ENCODE measurements at places on chromosomes 2 and 18.
A peak's percentile ranks its signal among the peaks of the same experiment; 100 is the strongest.

DNA sequence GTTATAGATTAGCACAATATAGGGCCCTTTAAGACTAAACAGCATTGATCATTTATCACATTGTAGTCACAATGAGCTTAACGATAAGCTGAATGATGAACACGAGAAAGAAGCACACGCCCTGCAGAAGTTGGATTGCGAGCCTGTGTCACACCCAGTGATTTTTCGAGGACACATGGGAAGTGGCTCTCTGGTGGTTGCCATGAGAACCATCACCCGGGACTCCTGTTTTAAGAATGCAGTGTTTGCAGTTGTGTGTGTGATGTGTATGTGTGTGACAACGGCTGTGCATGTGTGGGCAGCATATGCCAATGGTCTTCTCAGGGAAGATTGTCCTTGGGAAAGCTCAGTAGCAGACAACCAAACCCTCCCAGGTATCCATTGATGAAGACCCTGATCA is 69.2 kb downstream of the PDCL3 start:
- no peak for DNase-seq

GRCh38 chr2:124027182-124027581 is 2.1 kb downstream of the CNTNAP5 start:
- DNase-seq, result no peak

DNA sequence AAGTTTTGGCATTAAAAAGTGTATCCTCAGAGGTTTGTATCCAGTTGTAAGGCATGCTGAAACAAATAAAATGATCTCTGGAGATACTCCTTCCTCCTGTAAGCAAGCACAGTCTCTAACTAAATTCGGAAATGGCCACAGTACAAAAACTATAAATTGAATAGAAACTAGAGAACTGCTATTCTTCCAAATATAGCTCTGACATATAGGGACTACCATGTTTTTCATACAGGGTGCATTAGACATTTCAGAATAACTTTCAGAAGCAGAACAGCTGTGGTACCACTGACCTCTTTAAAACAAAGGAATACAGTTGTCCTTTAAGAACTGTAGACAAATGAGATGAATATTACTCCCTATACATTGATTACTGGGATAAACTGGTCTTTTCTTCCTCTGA is 568.5 kb downstream of the ARHGAP15 start:
- no peak for DNase-seq

DNA sequence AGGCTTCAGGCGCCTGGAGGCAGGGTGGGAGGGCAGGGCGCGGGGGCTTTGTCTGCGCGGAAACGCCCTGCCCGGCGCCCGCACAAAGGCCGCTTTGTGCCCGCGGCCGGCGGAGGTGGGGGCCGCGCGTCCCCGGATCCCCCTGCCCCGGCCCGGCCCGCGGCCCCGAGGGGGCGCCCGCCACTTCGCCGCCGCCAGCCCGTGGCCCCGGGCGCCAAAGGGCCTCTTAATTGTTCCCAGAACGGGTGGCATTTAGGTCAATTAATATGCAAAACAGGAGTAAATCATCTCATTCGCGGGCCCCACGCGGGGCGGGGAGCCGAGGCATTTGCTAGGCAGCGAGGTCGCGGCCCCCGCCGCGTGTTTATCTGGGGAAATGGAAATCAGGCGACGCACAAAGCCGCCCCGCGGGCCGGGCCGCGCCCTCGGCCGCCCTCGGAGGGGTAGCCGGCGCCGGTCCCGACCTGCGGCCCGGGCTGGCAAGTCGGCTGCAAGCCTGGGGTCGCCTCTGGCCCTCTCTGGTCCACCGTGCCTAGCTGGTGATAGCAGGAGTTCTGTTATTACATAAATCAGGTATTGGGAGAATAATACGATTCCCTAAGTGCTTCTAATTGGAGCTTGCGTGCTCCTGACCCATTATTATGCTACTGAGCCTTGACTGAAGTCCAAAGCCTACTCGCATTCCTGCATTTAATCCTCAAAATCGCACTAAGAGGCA is 148.2 kb upstream of the GLI2 start:
- no peak for DNase-seq

DNA sequence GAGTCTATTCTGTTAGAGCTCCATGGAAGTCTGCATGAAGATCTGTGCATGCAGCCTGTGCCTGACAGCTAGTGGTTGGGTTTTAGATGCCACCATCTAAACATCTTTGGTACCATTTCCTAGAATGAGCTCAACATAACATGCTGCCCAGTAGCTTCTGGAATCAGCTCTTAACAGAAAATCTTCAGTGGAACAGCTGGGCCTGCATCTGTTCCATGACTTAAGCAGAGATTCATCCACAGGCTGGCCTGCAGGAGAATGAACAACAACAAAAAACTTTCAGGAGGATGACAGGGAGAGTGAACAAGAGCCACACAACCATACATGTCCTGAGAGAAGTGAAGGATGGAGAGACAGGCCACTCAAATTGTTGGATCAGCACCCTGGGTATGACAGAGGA is 316.6 kb downstream of the RDH14 start:
- no peak for DNase-seq

DNA sequence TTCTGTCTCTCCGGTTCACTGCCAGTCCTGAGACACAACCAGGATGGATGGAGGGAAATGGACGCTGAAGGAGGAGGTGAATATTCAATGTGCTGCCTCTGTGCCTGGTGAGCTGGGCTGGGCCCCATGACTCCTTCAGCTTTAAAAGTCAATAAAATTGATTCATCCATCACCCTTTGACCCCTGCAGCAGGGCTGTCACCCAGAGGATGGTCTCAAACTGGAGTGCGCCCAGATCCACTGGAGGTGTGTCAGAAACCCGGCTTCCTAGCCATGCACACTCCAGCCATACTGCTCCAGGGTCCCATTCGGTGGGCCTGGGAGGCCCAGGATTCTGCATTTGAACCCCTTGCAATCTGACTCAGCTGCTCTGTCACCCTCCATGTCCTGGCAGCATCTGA is 94.1 kb upstream of the BOD1L2 start:
- DNase-seq, result no peak

DNA sequence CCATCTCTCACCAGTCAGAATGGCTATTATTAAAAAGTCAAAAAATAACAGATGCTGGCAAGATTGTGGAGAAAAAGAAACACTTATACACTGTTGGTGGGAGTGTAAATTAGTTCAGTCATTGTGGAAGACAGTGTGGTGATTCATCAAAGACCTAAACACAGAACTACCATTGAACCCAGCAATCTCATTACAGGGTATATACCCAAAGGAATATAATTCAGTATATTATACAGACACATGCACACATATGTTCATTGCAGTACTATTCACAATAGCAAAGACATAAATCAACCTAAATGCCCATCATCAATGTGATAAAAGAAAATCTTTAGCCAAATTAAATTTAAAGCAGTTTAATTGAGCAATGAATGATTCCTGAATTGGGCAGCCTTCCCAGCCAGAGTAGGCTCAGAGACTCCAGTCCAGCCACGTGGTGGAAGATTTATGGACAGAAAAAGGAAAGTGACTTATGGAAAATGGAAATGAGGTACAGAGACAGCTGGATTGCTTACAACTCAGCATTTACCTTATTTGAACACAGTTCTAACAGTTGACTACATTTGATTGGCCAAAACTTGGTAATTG is 377.1 kb upstream of the SLC39A10 start:
- DNase-seq, result no peak

- no peak for DNase-seq
These were observed 42.0 kb downstream of the RDH14 start for GRCh38 chr2:18518116-18519111.

GRCh38 chr18:44997174-44997573 is 316.5 kb downstream of the SETBP1 start:
- no peak for DNase-seq

- DNase-seq, result no peak
These were observed 177.8 kb downstream of the TXNL1 start for GRCh38 chr18:56460581-56460980.

DNA sequence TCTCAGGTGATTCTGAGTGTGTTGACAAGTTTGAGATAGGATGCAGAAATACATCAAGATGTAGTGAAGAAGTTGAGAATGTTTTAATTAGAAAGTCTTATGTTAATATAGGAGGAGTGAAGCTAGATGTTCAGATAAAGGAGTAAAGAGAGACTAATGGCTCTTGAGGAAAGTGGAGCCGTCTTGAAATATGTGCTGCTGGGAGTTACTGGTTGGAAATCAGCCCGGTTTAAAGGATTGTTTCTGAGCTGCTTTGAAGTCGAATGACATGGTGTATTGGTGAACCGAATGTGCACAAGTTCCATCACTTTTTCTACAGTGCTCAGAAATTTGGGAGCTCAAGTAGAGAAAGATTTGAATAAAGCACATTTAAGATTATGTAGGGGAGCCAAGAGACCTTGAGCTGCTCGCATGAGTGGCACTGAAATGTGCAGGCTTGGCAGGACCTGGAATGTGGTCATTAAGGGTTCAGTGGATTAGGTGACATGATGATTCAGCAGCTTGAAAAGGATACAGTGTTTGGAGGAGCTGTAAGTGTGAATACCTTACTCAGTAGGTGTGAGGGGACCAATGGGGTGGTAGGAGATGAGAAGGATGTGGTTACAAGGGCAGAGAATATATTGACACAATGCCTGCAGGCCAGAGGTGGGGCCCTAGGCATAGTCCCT is 68.6 kb downstream of the CAB39 start:
- DNase-seq, result peak; percentile 64

GRCh38 chr2:144785253-144785652 is 265.3 kb upstream of the ZEB2 start:
- no peak for DNase-seq

- DNase-seq, result no peak
These were observed 359.9 kb upstream of the ZC3H15 start for GRCh38 chr2:186126181-186126580.

- no peak for DNase-seq
These were observed 76.4 kb upstream of the CNGA3 start for GRCh38 chr2:98269830-98270229.

- no peak for DNase-seq
These were observed 1.6 kb upstream of the CSRNP3 start for GRCh38 chr2:165467921-165468320.

DNA sequence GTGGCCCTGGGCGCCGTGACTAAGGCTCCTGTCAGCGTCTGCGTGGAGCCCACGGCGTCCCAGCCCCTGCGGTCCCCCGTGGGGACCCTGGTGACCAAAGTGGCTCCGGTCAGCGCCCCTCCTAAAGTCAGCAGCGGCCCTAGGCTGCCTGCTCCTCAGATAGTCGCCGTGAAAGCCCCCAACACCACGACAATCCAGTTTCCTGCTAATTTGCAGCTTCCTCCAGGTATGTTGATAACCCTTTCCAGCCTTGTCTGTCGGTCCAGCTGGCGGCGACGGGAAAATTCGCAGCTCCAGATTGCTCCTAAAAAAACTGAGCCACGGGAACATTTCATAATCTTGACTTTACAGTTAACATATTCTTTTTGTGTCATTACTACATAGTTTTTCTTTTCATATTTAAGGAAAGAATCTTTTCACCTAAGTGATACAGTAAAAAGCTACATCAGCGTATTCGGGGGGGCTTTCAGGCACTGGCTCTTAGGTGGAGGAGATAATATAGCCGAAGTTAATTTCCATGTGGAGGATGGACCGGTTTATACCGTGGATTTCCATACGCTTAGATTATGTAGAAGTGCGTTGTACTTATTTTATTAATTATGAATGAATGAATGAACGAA is 916 bp downstream of the TAF4B start:
- no peak for DNase-seq

GRCh38 chr18:328928-329327 is 61.1 kb upstream of the THOC1 start:
- DNase-seq, result no peak

DNA sequence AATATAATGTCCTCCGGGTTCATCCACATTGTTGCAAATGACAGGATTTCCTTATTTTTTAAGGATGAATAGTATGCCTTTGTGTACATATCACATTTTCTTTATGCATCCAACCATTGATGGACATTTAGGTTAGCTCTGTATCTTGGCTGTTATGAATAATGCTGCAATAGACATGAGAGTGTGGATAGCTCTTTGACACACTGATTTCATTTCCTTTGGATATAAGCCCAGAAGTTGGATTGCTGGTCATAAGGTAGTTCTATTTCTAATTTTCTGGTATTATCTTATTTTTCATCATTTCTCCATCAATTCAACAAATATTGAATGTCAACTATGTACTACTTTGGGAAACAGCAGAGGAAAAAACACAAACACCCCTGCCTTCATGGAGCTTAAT is 423.3 kb downstream of the MTX2 start:
- DNase-seq, result no peak

- DNase-seq, result no peak
These were observed 74.6 kb upstream of the UBXN4 start for GRCh38 chr2:135667045-135667444.

- DNase-seq, result no peak
These were observed 47.0 kb upstream of the AP1S3 start for GRCh38 chr2:223884399-223884798.

DNA sequence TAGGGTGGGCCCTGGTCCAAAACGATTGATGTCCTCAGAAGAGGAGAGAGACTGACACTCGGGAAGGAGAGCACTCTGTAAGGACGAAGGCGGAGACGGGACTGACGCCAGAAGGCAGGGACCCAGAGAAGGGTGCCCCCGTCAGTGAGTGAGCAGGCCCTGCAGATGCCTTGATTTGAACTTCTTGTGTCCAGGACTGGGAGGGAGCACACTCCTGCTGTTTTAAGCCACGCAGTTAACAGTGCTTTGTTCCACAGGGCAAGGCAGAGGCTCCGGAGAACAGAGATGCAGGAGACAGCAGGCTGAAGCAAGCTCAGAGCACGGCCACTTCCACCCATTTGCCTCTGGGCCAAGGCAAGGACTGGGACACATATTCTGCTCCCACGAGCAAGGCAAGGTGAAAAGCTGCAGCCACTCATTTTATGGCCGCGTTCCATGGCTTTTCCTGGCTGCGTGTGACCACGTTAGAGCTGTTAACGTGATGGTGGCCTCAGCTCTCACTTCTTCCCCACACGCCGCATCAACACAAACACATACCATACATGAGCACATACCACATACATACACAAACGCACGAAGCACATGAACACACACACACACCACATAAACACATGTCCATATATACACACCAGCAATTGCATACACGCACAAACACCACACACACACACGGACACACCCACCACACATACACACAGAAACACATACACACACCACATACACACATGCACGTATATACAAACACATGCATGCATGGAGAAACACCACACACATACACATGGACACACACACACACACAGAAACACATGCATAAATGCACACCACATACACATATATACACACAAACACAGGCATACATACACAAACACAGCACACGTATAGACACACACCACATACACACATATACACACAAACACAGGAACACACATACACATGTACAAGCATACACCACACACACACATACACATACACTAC is 521.0 kb upstream of the MYT1L start:
- DNase-seq, result no peak

GRCh38 chr2:224405412-224405811 is 3.5 kb upstream of the FAM124B start:
- DNase-seq, result no peak

GRCh38 chr2:176683618-176684111 is 414.4 kb downstream of the MTX2 start:
- DNase-seq, result no peak

GRCh38 chr2:73870084-73870483 is 22.7 kb upstream of the ACTG2 start:
- no peak for DNase-seq
